ENCODE measurements at places on chromosomes 6 and 20.
A peak's percentile ranks its signal among the peaks of the same experiment; 100 is the strongest.

GRCh38 chr6:136927292-136927691 is 5.2 kb downstream of the SLC35D3 start:
- no peak for DNase-seq

DNA sequence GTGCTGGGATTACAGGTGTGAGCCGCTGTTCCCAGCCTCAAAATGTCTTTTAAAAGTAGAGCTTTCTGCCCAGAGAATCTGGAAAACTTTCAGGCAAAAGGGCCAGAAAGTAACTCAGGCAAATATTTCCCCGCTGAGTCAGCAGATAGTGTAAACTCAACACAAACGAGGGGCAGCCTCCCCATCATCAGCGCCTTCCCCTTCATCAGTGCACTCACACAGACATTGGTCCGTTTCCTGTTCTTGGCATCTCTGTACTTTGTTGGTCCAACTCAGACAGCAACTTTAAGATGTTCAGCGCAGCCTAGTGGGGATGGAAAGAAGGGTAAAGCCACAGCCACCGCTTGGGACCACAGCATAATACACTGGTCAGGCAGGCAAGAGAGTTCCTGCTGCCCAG is 69.5 kb downstream of the CSE1L start:
- no peak for DNase-seq

DNA sequence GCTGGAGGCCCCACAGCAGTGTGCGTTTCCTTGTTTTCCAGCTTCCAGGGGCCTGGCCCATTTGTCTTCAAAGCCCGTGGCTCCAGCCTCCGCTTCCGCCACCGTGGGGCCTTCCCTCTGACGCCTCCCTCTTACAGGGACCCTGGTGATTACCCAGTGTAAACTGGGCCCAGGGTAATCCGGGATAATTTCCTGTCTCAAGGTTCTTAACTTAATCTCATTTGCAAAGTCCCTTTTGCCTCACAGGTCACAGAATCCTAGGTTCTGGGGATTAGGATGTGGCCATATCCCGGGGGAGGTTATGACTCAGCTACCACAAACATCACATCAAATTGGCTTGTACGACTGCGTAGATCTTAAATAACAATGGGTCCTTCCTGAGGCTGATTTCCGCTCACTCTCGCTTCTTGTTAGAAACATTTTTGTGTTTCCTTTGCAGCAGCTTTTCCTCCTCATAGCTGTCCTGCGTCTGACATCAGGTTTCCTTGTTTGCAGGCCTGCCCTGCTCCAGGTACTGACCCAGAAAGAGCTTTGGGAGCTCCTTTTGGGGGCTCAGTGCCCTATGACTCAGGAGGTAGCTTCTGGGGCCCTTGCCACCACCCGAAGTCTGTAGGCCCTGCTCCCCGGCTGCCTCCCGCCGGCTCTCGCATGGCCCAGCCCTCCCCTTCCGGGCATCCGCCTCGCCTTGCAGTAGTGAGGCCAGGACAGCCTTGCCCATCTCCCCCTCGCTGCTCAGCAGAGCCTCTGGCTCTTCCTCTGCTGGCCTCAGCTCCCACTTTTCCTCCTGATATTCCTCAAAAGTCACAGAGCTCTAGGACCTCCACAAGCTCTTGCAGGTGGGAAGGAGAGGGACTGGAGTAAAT is 100.5 kb downstream of the ERMARD start:
- DNase-seq, result no peak

GRCh38 chr6:53956068-53956711 is 155.1 kb upstream of the MLIP start:
- DNase-seq, result no peak

- DNase-seq, result no peak
These were observed 14.8 kb upstream of the VNN1 start for GRCh38 chr6:132728616-132729015.

DNA sequence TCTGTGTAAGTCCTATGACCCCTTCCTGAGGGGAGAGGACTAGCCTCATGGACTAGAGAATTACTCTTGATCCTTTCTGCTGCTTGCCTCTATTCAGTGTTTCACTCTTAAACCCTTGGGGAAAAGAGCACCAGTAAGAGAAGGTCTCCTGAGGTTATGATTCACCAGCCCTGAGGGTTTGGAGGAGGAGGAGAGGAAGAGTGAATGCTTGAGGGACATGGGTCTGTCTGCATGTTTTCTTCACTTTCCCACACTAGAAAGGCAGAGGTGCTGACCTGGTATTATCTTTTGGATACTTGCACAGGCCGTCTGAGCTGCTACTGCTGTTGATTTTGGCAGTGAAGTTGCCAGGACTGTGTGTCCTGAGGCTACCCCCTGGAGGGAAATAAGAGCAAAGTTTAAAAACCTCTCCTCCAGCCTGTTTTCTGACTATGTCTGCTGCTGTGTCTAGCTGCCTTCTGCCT is 78.3 kb downstream of the CD109 start:
- no peak for DNase-seq

DNA sequence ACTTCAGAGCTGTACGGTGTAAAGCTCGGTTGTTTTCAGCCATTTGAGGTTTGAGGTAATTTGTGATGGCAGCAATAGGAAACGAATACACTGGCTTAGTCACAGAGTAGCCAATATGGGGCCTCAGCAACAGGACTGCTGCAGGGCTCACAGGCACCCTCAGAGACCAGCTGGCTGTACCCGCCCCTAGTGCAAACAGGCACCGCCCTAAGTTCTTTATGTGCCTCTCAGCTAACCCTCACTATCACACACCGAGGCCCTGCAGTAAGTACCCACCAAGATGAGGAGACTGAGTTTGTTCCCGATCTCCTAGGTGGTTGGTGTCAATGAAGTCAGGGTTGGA is 11.2 kb upstream of the SERPINB9 start:
- no peak for DNase-seq

- DNase-seq, result no peak
These were observed 72.2 kb upstream of the PTCHD4 start for GRCh38 chr6:48183178-48183577.

DNA sequence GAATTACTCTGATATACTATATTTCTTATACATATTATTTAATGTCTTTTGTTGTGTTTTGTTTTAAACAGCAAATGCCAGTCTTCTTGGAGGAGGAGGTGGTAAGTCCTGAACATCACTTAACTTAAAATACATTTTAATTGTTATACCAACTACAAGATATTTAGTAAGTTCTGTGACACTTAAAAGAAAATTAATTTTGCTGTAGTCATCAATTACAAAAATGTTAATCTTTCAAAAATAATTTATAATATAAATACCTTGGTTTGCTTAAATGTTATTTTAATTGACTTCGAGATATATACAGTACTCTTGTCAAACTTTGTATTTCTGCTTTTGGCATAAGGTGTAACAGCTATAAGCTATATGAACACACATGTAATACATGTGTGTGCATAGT is 156.0 kb upstream of the FLRT3 start:
- no peak for DNase-seq

DNA sequence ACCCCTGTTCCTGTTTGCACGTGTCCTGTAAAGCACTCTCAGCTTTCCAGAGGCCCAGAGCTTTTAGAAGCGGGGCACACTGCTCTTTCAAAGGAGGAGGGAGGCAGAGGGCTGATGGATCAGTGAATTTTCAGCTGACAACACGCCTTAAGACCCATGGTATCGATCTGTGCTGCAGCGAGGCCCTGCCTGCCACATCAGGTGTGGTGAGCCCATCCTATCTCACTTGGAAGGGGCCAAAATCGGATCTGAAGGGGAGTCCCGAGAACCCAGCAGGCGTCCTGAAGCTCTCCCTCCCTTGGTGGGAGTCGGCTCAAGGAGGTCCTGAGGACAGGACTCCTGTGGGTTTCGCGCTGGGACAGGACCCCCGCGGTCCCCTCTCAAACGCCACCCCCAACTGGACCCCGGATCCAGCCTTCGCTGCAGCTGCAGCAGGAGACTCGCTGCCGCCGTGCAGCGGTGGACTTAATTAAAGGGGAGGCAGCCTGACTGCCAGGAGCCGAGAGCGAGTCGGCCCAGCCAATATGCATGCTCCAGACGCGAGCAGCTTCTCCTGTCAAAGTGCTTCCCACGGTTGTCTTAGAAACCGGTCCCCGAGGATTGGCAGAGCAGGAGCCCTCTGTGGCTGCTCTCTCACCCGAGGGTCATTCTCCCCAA is 580.0 kb upstream of the ZNF337 start:
- DNase-seq, result no peak

- DNase-seq, result no peak
These were observed 373.6 kb downstream of the CDH26 start for GRCh38 chr20:60331688-60332300.

- DNase-seq, result no peak
These were observed 77.6 kb downstream of the PHACTR2 start for GRCh38 chr6:143755301-143755744.

GRCh38 chr6:33761922-33762629 is 15.4 kb upstream of the IP6K3 start:
- peak; percentile 33 for DNase-seq

DNA sequence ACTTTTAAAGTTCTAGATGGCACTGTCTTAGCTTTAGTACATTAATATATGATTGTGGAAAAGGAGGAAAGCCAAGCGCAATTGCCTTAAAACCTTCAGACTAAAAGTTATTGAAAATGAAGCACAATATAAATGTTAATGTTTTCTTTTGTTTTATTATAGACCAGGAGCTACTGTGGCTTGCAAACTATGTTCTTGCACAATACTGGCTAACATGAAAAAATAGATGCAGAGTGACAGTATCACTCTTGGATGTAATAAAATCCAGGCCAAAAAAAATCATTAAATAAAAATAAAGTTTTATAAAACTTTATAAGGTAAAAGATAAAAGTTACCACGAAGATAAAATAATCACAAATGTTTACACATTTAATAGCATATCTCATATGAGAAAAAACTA is 18.3 kb upstream of the PLN start:
- DNase-seq, result no peak

GRCh38 chr6:17971128-17972073 is 16.0 kb downstream of the KIF13A start:
- DNase-seq, result no peak

DNA sequence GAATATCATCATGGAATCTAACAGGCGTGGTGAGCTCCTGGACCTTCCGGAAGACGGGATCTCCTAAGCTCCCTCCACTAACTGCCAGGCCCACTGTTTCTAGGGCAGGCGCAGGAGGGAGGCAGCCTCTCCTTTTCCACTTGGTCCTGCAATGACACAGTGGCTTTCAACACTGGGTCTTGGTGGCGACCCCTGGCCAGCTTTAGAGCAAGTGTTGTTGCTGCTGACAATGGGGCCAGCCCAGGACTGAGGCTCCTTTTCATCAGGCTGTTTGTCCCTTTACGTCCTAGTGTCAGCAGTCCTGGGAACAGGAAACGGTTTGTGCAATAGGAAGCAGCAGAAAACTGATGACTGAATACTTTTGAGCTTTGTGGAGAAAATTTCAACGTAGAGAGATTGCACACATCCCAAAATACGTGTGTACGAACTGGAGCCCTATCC is 9.7 kb upstream of the QKI start:
- DNase-seq, result no peak

DNA sequence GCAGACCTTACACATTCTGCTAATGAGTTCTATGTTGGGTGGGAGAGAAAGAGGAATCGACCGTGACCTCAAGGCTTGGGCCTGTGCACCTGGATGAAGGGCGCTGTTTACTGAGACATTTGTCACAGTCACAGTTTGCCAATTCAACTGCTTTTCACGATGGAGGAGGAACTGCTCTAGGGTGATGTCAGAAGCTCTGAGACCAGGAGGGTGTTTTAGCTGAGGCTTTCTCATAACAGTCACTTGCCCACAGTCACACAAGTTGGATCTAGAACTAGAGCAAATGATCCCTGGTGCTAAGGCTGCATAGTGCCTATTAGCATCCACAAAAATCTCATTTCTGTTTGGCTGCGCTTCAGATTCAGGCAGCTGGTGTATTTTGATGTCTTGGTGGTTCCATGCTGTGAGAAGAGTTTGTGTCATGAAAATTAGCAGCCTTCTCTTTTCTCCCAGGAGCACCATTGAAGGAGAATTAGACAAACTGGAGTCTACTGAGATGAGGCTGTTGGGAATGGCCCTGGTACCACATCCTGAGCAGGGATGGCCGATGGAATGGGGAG is 83.3 kb upstream of the TGM3 start:
- no peak for DNase-seq

DNA sequence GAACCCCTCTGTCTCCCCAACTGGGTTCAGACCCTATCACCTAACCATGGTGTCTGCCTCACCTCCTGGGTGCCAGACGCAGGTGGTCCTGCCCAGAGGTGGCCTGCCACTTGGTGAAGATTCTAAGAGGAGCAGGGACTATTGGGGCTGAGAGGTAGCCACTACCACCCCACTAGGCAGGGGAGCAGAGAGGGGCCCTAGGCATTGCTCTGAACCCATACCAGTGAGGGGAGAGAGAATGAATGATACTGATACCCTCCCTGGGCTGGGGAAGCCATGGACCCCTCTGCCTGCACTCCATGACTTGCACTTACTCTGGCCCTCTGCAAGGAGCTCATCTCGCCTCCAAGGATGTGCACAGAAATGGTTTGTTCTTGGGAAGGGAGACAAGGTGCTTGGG is 31.7 kb upstream of the SPDEF start:
- no peak for DNase-seq

DNA sequence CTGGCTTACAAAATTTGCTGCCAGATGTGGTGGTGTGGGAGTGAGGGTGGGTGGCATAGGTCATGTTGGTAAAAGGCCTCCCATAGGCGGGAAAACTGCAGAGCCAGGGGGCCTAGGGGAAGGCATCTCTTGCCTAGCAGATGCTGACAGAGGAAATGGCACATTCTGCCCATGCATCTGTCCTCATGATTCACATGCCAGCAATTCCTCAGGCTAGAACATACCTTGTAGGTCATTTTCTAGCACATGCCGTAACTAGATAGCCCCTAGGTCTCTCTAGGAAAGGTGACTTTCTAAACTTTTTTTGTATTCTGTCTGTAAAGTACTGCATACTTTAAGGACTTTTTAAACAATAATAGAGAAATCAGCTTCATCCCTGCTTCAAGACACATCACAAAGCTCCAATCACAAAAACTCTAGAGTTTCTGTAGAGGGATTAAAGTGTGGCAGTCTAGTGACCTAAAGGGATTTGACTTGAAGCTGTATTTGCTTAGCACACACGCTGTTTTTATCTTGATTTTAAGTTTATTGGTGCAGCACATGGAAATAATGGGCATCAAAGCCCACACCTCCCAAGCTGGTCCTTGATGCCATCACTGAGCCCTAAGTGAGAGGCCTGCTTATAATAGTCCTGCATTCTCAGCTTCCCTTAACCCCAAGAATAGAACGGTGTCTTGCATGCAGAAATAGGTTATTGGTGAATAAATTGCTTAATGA is 55.2 kb downstream of the ANKEF1 start:
- no peak for DNase-seq

DNA sequence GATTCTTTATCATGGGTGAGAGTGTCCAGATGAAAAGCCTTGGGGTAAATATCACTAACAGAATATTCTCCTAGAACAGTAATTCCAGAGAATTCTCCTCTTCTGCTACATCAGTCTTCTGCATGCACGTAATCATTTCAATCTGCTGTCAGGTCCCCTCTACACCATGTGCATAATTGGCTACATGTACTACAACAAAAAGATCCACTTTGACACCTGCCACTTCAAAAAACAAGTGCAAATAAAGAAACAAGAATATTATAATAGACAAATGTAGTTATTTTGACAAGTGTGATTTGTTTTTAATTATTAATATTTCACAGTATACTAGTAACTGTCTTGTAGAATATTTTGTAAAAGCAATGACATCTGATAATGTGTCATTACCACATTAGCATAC is 154.2 kb downstream of the SAMD5 start:
- DNase-seq, result no peak

- DNase-seq, result no peak
These were observed 15.0 kb upstream of the AKIRIN2 start for GRCh38 chr6:87716928-87717614.

- DNase-seq, result no peak
These were observed 35.0 kb downstream of the SESN1 start for GRCh38 chr6:109059571-109060021.

Measured in activated T-cell treated with anti-CD3 and anti-CD28 coated beads for 1 hour (primary cell).